ENCODE measurements at places on chromosomes 2 and 18. TPM values are rescaled to one million over a fixed set of nuclear protein-coding genes. Genes with fewer than 3 reads are reported as not detected.

The ST8SIA5 gene
- under 0.01 TPM for total RNA-seq

The IL36G gene
- total RNA-seq = not detected

The DSG2 gene
- total RNA-seq = 15.0 TPM

The ALLC gene
- total RNA-seq = not detected

The DCDC2C gene
- total RNA-seq = not detected

The NTSR2 gene
- total RNA-seq = not detected

The STAT4 gene
- 0.22 TPM for total RNA-seq
